NCI-H2029 (cell line): ENCODE measurements at places on chromosomes 11 and 22.

DNA sequence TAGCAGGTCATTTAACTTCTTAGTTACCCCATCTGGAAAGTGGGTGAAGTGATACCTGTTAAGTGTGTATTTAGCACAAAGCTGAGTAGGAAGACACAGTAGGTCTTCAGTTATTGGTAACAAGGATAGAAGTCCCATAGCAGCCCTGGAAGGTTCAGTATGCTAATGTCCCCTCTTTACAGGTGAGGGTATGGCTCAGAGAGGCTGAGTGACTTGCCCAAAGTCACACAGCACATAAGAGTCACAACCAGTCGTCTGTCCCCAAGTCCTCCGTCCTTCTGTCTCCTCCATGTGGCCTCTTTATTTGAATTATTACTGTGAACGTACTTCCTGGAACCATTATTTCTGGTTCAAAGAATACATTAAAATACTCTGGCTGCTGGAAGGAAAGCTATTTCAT lies 10.5 kb downstream of the ASPHD2 start:
- DNase-seq = no peak

DNA sequence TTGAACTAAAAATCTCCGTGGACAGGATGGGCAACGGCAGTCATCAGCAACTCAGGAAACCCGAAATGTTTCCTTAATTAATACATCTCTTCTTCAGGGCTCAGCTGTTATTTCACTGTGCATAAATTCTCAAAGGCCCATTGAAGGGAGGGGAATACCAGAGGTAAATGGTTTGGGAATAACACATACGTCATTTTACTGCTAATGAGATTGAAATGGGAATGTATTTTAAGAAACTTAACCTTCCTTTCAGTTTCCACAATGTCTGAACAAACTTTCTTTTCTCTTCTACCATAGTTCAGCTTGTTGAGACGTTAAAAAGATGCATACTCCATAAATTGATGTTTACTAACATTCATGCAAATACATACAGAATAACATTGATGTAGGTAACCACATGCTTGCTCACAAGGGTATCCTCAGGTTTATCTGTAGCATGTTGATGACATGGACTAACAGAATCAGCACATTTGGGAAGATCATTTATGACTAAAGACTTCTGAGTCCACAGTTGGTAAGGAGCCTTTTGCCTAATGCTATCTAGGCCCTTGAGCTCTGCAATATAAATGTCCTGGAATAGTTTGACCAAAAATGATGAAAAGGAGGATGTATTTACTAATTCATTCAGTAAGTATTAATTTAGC lies 7.7 kb upstream of the PRRG4 start:
- no peak for DNase-seq

DNA sequence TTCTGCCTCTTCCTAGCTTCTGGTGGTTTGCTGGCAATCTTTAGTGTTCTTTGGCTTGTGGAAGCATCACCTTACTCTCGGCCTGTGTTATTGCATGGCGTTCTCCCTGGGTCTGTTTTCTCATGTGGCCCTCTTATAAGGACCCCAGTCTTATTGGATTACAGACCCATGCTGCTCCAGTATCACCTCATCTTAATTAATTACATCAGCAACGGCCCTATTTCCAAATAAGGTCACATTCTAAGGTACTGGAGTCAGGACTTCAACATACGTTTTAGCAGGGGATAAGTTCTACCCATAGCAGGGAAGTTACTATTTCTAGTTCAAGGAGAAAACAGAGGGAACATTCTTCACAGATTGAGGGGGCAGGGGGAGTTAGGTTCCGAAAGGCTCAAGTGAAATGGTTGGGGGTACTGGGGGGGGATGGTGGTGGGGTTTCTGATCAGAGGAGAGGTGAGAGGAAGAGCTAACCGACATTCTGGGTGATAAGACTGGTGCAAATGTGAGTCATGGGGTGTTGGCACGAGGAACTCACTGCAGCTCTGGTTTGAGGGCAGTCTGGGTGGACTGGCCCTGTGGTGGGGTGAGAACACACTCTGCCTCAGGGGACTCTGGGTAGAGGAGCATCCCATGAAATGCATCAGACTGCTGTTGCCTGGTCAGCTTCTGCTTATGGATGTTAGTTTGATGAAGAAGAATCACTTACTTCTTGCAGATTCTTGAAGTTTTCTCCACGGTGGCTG lies 51.5 kb upstream of the ZBED5 start:
- no peak for DNase-seq

DNA sequence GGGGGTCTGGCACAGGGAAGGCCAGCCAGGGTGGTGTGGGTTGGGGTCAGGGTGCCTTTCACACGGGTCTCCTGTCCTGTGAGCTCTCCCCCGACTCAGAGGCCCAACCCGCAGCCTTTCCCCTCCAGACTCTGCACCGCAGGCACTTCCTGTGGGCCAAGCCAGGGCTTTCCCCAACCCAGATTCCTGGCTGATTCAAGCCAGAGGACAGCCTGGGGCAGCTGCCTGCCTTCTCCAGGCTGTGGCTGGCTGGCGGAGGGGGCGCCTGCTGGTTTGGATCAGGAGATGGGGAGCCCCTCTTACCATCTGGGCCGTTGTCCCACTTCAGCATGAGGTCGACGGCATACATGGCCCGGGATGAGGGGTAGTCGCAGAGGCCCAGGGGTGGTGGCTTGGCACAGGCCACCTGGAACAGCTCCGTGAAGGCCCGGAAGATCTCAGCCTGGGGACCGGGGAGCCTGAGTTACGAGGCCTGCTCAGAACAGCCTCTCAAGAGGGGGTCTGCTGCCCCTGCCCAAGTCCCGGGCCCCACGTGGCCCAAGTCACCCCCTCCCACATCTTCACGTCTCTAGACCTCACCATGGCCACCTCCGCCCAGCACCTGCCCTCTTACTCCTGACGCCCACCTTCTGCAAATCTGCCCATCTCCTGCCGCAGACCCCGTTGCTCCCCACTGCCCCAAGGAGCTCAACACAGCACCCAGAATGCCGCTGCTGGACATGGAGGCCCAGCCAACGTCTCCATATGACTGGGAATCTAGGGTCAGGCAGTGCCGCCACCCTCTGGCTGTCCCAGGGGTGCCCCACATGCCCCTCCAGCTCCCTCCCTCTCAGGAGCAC lies 17.3 kb downstream of the TSPO start:
- DNase-seq = no peak

DNA sequence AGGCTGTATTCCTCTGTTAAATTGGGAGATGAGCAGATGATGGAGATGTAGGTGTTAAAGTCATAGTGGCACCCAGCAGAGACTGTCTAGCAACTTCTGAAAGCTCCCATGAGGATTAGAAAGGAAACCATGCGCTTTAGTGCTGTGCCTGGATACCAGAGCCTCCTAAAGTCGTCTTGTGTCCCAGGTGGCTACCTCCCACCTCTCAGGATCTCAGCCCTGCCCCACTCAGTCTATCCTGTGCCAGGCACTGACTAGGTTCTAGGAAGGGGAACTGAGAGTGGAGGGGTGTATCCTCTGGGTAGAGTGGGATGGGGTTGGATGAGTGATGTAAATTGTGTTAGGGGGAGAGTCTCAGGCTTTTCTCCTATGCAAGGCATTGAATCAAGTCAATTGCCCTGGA lies 60.2 kb downstream of the KIAA1671 start:
- DNase-seq = no peak

DNA sequence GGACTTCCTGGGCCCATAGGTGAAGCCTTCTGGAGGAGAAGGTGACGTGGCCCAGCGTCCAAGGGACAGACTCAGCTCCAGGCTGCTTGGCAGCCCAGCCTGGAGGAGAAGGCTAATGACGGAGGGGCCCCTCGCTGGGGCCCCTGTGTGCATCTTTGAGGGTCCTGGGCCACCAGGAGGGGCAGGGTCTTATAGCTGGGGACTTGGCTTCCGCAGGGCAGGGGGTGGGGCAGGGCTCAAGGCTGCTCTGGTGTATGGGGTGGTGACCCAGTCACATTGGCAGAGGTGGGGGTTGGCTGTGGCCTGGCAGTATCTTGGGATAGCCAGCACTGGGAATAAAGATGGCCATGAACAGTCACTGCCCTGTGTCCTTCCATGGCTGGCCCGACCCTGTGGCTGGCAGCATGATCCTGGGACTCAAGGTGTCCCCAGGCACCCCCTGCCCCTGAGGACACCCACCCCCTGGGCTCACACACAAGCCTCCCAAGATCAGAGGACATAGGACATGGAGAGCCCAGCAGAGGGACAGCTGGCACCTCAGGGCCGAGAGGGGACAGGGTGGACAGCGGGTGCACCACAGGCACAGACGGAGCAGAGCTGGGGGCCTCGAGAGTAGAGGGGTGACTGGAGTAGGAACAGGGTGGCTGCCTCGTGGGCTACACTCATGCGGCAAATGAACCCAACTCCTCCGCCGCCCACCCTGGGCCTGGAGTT lies 10.1 kb downstream of the SIGIRR start:
- DNase-seq = no peak

DNA sequence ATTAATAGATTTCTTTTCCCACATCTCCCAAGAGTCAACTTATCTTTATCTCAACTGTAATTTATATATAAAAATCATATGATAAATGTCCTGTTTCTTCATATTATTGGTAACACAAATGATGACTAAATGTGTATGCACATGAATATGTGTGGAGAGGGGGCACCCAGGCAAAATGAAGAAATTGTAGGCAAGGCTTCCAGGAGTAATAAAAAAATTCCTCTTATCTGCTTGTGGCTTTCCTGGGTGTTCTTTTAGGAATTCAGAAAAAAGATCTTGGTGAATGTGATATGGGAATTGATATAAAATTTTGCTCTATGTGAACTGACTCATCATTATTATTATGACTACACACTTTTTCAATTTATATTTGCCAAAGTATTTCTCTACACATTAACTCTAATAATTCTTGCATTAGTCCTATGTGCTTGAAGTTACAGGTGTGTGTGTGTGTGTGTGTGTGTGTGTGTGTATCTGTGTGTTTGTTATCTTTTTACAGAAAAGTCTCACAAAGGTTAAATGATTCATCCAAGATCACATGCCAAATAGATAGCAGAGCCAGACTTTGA lies 197.8 kb downstream of the SOX6 start:
- DNase-seq = no peak

DNA sequence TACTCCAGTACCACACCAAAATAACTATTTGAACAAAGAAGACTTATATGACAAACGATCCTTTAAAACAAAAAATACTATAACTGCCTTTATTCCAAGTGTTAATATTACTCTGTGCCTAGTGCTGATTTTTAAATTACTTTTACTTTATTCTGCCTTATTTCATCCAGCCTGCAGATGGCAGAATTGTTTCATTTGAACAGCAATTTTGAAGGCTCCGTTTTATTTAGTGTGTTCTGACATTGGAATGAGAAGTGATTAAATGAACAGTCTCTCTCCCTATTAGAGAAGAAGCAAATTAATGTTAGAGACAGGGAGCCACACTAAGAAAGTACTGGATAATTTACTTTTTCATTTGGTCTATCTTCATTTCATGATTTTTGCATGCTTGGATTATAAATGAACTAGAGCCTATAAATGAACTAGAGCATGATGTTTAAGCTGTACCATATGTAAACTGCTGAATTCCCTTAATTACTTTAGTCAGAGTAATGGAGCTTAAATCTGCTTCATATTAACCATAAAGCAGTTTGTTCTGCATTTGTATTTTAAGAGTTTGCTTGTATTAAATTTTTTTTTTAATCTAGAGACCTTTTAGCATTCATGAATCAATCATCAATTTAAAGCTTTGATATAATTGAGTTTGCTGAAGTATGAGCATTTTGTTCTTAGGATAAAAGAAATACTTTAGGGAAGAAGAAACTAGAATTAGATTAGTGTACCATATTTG lies 9.8 kb downstream of the PDHX start:
- peak; percentile 33 for DNase-seq

GRCh38 chr11:3144296-3145205 lies 20.6 kb downstream of the OSBPL5 start:
- DNase-seq = no peak

DNA sequence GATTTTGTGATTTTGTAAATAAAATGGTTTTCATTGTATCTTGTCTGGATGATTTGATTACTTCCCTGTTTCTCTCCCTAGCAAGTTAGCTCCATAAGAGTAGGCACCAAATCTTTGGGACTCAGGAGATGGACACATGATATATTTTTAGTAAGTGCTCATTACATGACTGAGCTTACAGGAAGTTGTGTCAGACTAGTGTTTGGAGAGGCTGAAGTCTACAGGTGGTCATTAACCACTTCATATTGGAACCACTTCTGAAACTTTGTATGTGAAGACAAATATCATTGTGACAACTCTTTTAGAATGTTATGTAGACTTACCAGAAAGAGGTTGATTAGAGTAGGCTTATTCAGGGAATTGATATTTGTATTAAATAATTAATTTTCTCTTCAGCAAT lies 19.1 kb downstream of the ARHGAP42 start:
- DNase-seq = no peak

GRCh38 chr11:86608251-86608799 lies 64.1 kb downstream of the ME3 start:
- DNase-seq = peak; percentile 66

GRCh38 chr22:16962501-16962900 lies 45.5 kb downstream of the GAB4 start:
- DNase-seq = no peak

GRCh38 chr11:125390946-125391345 lies 105.1 kb downstream of the FEZ1 start:
- no peak for DNase-seq

- DNase-seq = no peak
Observed at GRCh38 chr22:39773976-39774539, 119.5 kb downstream of the ENTHD1 start.

- DNase-seq = no peak
Observed at GRCh38 chr22:45425531-45426265, 12.2 kb downstream of the RIBC2 start.

- DNase-seq = no peak
Observed at GRCh38 chr11:118283756-118284350, 19.8 kb upstream of the MPZL2 start.

GRCh38 chr22:38455530-38456271 lies 702 bp upstream of the KCNJ4 start:
- DNase-seq = no peak

DNA sequence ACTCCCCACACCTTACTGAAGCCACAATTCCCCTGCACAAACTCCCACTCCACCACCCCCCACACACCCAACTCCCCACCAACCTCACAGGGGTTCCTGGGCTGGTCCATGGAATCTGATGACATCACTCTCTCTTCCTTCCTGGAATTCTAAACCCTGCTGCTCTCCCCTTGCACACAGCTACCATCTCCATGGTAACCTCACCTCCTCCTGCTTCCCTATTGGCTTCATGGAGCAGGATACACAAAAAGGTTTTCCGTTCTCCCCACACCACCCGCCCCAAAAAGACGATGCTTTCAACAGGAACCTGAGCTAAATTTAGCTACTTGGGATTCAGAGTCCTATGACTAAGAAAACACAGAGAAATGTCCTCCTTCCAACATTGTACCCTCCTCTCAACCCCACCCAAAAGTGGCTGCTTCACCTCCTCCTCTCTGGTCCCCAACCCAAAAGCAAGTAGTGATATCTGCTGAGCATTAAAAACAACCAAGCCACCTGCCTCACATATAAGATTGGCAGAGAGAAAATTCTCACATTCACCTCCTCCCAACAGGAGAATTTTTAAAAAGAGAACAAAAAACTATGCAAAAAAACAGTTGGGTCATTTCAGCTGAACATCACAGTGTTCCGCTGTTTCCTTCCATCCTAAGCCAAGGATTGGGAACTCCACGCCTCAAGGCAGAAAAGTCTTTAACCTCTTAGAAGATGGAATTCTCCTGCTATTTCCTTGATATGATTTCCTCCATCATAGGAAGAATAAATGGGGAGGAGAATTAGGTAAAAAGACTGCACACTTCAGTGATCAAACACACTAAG lies 66.9 kb downstream of the RBFOX2 start:
- DNase-seq = peak; percentile 68

GRCh38 chr22:26612652-26613051 lies 5.2 kb downstream of the CRYBB1 start:
- DNase-seq = no peak
